CD4-positive, alpha-beta T cell (primary cell): ENCODE measurements at places on chromosomes 13 and 19. TPM values are rescaled to one million over a fixed set of nuclear protein-coding genes. Genes with fewer than 3 reads are reported as not detected.

Gene C19orf67
- not detected for total RNA-seq

Gene LIM2
- total RNA-seq = not detected

Gene PRR36
- 0.30 TPM for total RNA-seq

Gene FGF21
- not detected for total RNA-seq
